ENCODE measurements at places on chromosomes 3 and 15.

GRCh38 chr3:155426524-155427230 is 133.2 kb upstream of the STRIT1 start:
- DNase-seq: peak; percentile 16

GRCh38 chr15:56320861-56321260 is 44.4 kb upstream of the TEX9 start:
- no peak for DNase-seq

DNA sequence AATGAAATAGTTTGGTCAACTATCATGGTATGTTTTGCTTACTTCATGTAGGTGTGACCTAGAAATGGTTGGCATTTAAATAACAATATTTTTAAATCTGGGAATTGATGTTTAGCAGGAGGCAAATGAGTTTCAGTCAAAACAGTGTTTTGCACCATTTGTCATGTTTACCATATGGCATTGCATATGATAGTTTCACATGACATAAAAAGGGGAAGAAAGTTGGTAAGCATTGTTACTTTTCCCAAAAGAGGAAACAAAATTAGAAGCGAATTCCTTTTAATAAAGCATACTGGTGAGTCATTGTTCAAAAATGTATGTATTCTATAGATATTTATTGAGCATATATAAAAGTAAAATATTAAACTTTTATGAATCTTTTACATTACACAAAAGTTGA is 2.3 kb downstream of the RNF13 start:
- DNase-seq: no peak

GRCh38 chr3:58667229-58667628 is 655 bp upstream of the FAM3D start:
- DNase-seq: no peak

DNA sequence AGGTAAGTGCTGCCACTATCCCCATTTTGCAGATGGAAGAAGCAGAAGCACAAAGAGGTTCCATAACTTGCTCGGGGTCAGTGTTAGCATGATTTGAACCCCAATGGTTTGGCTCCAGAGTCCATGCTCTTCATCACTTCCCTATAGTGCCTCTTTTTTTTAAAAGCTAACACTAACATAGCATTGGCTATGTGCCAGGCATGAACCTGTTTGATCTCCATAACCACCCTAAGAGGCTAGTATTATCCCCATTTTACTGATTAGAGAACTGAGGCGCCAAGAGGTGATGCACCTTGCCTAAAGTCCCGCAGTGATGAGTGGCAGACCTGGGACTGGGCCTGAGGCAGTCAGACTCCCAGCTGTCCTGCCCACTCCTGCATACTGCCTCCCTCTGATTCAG is 7.3 kb downstream of the LINGO1 start:
- no peak for DNase-seq

DNA sequence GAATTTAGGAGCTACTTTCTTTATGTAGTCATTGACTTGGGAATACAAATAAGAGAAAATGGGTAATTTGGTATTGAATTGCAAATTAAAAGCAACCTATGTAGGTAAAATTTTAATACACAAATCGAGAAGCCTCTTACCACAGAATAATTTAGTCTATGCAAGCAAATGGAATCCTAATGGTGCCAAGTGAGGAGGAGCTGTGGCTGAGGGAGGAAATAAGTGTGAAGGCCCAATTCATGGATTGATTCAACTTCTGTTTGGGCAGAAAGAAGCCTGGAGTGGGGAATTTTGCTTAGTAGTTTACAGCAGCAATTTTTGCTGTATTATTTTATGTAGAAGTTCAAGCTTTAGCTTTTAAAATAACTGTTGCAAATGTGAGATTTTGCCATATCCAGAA is 291.9 kb downstream of the OXSM start:
- DNase-seq: no peak

- no peak for DNase-seq
These were observed 530.7 kb upstream of the CFAP20DC start for GRCh38 chr3:59580499-59580898.

- no peak for DNase-seq
These were observed 312.5 kb downstream of the NTRK3 start for GRCh38 chr15:87944050-87944449.

DNA sequence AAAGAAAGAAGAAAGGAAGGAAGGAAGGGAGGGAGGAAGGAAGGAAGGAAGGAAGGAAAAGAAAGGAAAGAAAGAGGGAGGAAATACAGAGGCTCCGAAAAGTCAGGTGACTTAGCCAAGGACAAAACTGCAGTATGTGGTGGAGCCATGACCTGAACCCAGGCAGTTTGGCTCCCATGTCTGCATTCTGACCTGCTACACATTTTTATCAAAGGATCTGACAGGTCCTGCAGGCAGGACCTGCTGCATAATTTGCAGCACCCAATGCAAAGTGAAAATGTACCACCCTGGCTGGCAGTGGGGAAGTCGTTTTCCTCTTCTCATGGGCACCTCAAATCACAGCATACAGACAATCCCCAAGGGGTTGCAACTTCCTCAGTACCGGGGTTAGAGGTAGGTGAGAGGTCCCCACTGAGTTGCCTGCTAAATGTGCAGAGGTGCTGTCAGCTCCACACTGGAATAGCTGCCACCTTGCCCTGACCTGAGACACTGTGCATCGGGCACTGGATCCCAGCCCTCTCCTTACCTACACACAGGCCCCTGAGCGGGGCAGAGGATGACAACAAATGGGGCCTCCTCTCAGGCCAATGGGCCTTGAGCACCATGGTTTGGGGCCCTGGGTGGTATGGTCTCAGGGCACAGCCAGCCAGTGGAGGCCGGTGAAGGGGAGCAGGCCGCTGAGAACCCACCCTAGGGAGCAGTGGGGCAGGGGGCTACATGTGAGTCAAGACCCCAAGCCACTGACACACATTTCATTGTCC is 175.1 kb downstream of the SHQ1 start:
- DNase-seq: no peak

DNA sequence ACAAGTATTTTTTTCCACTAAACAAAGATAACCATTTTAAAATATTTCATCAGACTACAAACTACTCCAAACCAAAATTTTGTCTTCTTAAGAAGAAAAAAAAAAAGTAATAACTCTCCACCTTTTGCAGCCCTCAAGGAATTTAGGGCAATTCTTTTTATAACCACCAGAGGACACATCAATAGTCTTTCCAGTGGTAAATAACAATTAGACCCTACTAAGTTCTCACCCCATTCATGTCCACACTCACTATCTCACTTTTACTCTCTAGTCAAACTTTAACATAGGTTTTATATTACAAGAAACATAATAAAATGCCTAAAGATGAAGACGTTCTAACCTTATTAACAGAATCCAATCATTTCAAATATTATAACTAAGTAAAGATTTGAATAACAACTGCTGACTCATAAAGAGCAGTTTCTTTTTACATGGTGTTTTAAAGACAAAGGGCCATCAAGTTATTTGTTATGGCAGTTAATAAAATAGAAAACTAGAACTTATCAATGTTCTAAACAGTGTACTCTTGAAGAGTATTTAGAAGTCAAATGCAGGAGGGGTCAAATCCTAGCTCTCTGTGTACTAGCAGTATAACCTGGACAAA is 33.0 kb downstream of the CCDC39 start:
- no peak for DNase-seq

DNA sequence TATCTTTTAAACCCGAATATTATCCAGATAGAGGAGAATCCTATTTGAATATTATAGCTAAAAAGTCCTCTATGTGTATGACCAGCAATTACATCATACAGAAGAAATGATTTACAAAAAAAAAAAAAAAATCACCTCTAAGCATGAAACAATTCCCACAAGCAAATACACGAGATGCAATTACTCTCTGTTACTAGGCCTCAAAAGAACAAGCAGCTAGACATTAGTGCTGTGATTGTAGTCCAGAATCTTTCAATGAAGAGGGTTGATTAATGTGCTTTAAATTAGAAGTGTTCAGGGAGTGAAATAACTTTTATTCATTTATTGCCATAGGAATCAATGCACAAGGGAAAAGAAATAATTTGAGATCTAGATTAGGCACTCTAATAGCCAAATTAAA is 1379.5 kb upstream of the GBE1 start:
- no peak for DNase-seq

DNA sequence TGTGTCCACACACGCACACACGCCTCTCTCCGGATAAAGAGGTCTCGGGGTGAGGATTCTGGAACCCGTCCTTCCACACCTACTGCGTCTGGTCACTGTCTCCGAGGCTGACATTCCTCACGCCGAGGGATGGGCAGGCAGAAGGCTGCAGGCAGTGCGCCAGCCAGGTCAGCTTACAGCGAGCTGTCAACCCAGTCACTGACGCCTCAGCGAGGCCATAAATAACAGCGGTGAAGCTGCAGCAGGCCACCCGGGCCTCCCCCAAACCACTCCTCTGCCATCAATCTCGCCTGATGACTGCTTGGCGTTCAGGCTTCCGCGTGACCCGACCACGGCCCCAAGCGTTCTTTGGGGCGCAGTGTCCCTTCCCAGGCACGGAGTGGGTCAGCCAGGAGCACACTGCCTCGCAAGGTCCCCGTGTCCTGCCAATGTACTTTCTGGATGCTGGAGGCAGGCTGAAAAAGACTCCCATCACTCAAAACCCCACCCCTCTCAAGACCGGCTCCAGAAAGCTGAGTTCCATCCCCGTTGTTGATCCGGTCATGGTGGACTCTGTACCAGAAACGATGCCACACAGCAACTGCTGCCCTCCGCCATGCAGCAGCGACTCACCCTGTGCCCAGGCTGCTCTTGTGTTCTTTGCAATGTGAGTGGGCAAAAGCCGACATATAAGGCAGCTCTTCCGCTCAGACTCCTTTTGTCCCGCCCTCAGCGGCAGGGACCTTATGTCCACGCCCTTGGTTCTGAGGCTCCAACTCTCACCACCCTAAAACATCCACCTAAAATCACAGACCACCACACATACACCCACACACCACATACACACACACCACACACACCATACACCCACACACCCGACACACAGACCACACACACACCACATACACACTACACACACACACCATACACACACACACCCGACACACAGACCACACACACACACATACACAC is 27.1 kb downstream of the CPN2 start:
- peak; percentile 89 for DNase-seq
